NCI-H1417 treated with DMSO at 0.1 percent for 48 hours (cell line): ENCODE measurements at places on chromosomes 5 and 9.

GRCh38 chr5:80957031-80957761 lies 3.0 kb upstream of the RASGRF2 start:
- DNase-seq = no peak

DNA sequence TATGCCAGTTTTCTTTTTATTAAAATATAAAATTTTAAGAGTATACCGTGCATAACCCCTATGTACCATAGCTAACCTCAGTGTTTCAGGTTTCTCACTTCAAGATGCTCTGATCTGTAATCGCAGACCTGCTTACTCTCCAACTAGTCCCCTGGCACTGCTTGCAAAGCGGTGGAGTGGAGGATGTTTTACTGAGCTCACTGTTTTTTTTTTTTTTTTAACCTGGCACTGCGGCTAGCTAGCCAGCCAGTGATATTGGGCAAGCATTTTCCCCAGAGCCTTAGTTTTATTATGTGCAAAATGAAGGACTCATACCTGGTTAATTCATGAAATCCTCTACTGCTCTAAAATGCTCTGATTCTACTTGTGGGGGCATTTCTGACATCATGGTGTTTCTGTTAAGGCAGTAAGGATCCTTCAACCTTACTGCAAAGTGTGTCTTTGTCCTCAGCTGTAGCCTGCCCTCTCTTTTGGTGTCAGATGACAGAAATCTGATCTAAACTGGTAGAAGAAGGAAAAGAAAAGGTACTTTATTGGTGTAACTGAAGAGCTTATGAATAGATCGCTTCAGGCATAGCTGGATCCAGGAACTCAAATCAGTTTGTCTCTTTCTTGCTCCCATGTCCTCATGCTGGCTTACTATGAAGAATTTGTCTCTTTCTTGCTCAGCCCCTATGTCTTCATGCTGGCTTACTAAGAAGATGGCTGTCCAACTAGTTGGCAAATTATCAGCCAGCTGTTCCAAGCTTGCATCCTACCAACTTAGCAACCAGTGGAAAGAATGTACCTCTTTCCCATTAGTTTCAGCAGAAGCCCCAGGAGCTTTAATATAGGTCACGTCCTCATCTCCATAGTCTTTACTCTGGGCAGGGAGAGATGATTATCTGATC lies 59.8 kb downstream of the DOCK2 start:
- DNase-seq = no peak

- DNase-seq = no peak
Measured at GRCh38 chr9:71638627-71639026, 129.7 kb downstream of the CEMIP2 start.

- no peak for DNase-seq
Measured at GRCh38 chr5:103724271-103724670, 161.7 kb upstream of the NUDT12 start.

GRCh38 chr5:160635663-160636062 lies 214.0 kb downstream of the PTTG1 start:
- no peak for DNase-seq

DNA sequence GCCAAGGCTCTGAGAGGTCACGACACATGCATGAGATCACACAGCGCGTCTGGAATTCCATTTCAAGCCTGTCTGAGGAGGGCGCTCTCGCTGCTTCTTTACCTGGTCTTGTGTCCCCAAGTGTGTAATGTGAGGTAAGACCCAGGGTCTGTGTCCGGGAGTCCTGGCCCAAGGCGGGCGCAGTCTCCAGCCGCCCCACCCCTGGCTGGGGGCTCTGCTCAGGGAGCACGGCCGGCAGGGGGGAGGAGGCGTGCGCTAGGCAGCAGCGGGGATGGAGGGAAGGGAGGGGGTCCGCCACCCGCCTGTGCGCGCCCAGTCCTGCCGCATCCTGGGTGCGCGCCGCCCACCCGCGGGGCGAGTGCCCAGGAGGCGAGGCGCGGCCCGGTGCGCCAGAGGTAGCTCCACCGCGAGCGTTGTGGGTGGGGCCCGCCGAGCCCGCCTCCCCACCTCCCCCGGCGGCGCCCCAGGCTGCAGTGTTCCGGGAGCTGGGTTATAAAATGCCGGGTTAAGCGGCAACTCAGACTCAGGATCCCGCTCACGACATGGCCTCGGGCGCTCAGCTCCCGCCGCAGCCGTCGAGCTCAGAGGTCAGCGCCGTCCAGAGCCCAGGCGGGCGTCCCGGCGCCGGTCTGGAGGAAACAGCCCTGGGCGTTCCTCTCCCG lies at the start of gene CCNI2:
Gene CCNI2 (plus strand): TSS at position 473 of the 662 bp plus-strand sequence. CDS start 70 bp downstream, at position 543.
- no peak for DNase-seq

DNA sequence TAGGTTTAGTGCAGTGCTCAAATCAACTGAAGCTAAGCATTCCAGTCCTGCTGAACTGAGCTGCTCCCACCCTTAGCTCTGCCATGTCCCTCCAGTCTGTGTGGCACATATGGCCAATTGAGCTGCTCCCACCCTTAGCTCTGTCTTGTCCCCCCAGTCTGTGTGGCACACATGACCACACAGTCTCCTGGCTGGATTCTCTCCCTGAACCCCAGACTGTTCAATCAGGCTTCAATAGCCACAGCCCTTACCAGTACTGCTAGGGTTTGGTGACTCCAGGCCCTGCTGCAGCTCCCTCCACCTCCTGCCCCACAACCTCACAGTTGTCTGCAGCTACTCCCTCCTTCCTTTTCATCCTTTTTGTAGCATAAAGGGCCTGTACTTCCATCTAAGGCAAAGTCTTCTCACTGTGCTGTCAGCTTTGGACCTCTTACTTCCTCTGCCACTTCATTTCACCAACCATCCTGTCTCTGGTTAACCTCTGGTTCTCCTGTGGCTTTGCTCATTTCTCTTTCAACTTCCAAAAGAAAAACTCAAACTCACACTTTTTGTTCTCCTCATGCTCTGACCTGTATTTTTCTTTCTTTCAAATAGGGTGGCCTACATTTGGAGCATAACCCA lies 50.8 kb downstream of the ADAMTS12 start:
- DNase-seq = no peak

DNA sequence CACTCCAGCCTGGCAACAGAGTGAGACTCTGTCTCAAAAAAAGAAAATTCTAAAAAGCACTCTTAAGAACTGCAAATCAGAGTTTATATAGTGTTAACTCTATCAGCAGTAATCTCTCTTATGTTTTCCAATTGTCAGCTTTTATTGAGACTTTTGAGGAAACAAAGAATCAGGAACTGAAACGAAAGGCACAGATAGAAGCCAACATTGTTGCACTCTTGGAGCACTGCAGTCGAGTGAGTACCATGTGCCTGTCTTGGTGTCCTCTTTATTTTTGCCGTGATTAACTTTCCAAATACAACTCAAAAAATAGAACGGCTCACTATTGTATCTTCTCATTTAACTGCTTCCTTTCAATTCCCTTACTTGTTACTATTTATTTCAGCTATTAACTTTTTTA lies 41.7 kb upstream of the LRRC19 start:
- no peak for DNase-seq

GRCh38 chr5:7250611-7251010 lies 145.3 kb upstream of the ADCY2 start:
- no peak for DNase-seq

DNA sequence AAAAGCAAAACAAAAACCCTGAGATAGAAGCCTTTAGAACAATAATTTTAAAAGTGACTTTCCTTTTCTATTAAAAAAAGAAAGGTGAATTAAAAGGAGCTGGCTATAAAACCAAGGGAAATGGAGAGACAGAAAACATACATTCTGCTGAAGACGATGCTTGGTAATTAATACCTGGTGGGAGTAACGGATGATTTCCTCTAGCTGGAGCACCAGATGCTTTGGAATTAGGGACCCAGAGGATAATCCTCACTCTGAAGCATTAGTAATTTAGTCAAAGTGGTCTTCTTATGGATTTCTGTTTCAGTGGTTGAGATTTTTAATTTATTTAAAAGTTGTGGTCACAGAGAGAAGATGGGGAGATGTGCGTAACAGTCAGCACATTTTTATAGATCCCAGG lies 982.5 kb downstream of the TLE4 start:
- DNase-seq = no peak

DNA sequence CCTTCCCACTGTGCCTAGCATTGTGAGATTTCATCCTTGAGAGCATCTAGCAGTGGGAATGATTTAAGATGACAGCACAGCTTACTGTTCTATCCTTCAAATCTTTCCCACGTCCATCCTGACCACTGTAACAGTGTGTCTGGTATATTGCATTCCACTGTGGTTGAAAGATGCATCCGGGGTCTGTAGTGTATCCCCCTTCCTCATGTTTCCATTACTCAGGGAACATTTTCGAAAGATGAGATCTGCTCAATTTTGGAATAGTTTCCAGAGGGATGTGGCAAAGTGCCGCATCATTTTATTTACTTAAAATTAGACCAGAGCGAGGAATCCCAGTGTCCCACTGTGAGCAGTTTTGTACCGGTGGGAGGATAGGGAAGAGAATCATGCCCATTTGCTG lies 407.1 kb upstream of the PAPPA start:
- DNase-seq = no peak
